Globus pallidus (tissue), 1 donor: ENCODE measurements at places on chromosomes 16 and 17.

GRCh38 chr16:31754998-31755615 is 118.5 kb upstream of the ZNF267 start:
- no peak for DNase-seq

DNA sequence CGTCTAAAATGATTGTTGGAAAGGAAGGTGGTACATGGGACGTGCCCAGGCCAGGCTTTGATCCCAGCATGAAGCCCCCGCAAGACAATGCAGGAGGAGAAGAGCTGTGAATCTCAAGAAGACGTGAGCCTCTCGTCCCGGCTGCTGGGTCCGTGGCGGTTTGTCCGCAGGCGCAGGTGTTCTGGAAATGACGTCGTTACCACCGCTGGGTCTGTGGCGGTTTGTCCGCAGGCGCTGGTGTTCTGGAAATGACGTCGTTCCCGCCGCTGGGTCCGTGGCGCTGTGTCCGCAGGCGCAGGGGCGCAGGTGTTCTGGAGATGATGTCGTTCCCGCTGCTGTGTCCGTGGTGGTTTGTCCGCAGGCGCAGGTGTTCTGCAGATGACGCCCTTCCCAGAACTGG is 14.1 kb downstream of the SPG7 start:
- DNase-seq: no peak

- no peak for DNase-seq
Observed at GRCh38 chr17:51997723-51998122, 160.8 kb downstream of the CA10 start.

- no peak for DNase-seq
Observed at GRCh38 chr16:3115561-3115960, 3.2 kb downstream of the ZNF205 start.

DNA sequence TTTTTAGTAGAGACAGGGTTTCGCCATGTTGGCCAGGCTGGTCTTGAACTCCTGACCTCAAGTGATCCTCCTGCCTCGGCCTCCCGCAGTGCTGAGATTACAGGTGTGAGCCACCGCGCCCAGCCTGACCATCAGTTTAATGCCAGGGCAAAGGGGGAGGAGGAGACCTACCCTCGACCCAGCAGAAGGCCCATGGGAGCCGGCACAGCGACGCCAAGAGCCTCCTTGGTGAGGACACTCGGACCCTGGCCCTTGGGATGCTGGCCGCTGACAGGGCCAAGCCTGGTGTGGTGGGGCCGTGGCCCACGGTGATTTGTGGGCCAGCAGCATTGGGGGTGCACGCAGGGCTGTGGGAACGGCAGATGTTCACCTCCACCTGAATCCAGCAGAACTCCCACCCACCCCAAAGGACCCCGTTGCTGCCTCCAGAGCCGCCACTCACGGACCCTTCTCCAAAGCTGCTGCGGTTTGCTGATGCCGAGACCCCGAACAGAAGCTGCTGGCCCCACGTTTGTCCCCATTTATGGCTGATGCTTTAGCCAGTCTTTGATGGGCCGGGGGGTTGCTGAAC is 20.0 kb downstream of the UTS2R start:
- DNase-seq: no peak
